H1 (cell line): ENCODE measurements at places on chromosomes 6 and 20. TPM values are rescaled to one million over a fixed set of nuclear protein-coding genes. Genes with fewer than 3 reads are reported as not detected.

KCNK17 gene
- 2.9 and 3.0 TPM in 2 replicates for total RNA-seq

KIF13A gene
- 40.8 and 43.3 TPM in 2 replicates for total RNA-seq

IPCEF1 gene
- total RNA-seq: 0.44 and 0.78 TPM in 2 replicates

BPIFB1 gene
- not detected in 2 replicates for total RNA-seq

OPRM1 gene
- not detected in 2 replicates for total RNA-seq

TINAG gene
- not detected in 2 replicates for total RNA-seq

IMPG1 gene
- not detected in 2 replicates for total RNA-seq

SAMD3 gene
- 1.9 and 3.5 TPM in 2 replicates for total RNA-seq

EPPIN gene
- 0.13 TPM in 1 of 2 replicates, not detected in the other for total RNA-seq

PLAGL1 gene
- 1.1 and 2.2 TPM in 2 replicates for total RNA-seq

SLC35F1 gene
- 8.3 and 10.0 TPM in 2 replicates for total RNA-seq
